ENCODE measurements at places on chromosomes 11 and 22. TPM values are rescaled to one million over a fixed set of nuclear protein-coding genes. Genes with fewer than 3 reads are reported as not detected.

- DNase-seq = no peak
Observed at GRCh38 chr22:29998627-29999384, 81.5 kb upstream of the HORMAD2 start.

KCNJ1 gene
- polyA plus RNA-seq = 89.7 TPM

GRCh38 chr22:20431511-20432192 is 6.0 kb downstream of the SCARF2 start:
- no peak for DNase-seq

- DNase-seq = no peak
Observed at GRCh38 chr11:61917334-61918109, at the start of gene RAB3IL1. TSS of gene RAB3IL1 (minus strand) at chr11:61917566. CDS start at chr11:61917367, 199 bp downstream.

DNA sequence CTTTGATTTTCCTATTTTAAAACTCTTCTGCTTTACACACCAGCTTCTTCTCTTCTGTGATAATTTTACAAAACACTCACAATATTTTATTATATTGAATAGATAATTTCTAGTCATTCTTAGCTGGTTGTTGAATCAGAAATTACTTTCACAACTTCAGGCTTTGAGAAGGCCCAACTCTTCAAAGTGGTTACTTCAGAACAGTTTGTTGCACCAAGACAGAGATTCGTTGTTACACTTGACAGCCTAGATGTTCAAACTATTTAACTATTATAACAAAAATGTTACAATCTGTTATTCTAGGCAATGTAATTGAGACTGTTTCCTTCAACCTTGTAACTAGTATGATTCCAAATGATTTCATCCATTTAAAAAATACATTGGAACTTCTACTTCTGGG is 333.2 kb upstream of the CHORDC1 start:
- DNase-seq = no peak

DNA sequence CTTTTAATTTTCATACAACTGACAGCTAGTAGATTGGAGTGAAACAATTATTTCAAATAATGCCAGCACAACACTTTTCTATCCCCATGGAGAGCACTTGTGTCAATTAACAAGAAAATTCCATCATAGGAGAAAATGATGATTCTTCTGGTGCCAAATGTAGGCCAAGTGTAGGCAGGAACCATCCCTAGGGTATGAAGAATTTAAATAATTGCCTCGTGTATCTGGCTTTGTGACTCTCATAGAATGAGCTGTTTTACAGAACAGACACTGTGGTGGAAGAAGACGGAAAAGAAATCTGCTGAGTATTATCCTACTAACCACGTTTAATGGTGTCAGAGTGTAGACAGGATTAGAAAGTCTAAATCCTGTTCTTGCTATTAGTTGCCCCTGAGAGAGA is 1542.2 kb downstream of the LRRC4C start:
- DNase-seq = no peak

- DNase-seq = no peak
Observed at GRCh38 chr22:44245438-44245837, 64.7 kb downstream of the PARVG start.

GRCh38 chr22:42994917-42995562 is 19.9 kb downstream of the PACSIN2 start:
- no peak for DNase-seq

- no peak for DNase-seq
Observed at GRCh38 chr11:77776455-77776854, 44.1 kb downstream of the RSF1 start.

DNA sequence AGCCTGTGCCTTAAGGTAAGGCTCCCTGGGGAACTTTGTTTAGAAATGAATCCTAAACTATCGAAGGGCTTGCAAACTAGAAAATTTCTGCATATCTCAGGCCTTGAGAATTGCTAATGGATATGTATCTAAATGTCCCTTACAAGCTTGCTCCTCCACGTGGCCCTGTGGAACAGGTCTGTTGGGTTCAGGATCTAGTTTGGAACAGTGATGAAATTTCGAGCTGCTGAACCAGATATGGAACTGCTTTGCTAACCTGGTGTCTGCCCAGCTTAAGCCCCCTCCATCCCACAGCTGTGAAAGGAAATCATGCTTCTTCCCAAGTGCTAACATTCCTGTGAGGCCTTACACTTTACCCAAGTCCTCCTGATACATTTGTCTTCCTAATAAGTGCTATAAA is 11.6 kb downstream of the SREBF2 start:
- no peak for DNase-seq

DNA sequence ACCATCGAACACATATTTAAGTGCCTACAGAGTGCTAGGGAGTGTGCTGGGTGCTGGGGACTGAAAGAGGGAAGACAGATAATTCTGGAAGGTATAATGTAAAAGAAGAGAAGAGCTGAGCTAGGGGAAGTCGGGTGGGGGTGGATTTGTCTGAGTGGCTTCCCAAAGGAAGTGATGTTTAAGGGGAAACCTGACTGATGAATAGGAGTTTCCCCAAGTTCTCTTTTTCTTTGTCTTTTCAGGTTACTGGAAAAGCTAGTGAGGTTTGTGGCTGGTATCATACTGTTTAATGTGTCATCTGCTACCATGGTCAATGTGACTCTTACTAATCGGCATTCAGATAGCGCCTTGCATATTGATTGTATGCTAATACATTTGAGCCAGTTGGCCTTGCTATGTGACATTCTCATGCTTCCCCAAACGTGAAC is 151.6 kb upstream of the MTMR2 start:
- no peak for DNase-seq

GRCh38 chr22:37525073-37525745 is 6.0 kb upstream of the CARD10 start:
- no peak for DNase-seq

NXPE4 gene
- not detected for polyA plus RNA-seq
